ENCODE measurements at places on chromosomes 12 and 14.

GRCh38 chr12:89278862-89279261, 73.4 kb downstream of the DUSP6 start:
- DNase-seq = no peak

GRCh38 chr14:105850853-105851581, 324.6 kb downstream of the TMEM121 start:
- DNase-seq = no peak

- DNase-seq = no peak
These were observed 2.1 kb downstream of the DIP2B start for GRCh38 chr12:50506753-50507473.

- no peak for DNase-seq
These were observed 530 bp upstream of the NYNRIN start for GRCh38 chr14:24398293-24398652.

GRCh38 chr14:84323450-84323849, 1206.5 kb upstream of the FLRT2 start:
- DNase-seq = no peak

GRCh38 chr12:8780389-8780788, 42.0 kb upstream of the A2ML1 start:
- peak; percentile 18 for DNase-seq

GRCh38 chr14:23454445-23454856, 15.1 kb upstream of the NGDN start:
- no peak for DNase-seq

DNA sequence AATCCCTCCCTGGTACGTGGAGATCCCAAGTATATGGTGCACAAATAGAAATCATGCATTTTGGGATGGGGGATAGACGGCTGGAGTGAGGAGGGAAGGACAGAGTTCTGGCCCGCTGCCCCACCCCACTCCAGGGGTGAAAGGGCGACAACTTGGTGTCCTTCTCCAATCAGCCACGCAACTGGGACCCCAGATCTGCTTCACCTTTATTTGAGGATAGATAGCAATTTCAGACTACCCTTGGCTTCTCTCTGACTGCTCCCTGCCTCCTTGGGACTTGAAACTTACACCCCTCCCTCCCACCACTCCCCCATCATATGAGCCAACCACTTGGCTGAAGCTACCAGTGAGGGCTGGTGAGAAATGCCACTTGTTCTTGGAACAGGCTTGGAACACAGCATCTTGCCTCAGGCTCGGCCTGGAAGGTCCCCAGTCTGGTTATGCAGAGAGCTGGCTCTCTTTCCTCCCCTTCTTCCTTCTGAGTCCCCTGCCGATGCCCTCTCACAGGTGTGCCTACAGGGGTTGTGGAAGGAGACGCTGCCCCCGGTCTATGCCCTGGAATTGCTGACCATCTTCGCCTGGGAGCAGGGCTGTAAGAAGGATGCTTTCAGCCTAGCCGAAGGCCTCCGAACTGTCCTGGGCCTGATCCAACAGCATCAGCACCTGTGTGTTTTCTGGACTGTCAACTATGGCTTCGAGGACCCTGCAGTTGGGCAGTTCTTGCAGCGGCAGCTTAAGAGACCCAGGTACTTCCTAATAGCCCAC, 8.1 kb downstream of the OAS3 start:
- no peak for DNase-seq

DNA sequence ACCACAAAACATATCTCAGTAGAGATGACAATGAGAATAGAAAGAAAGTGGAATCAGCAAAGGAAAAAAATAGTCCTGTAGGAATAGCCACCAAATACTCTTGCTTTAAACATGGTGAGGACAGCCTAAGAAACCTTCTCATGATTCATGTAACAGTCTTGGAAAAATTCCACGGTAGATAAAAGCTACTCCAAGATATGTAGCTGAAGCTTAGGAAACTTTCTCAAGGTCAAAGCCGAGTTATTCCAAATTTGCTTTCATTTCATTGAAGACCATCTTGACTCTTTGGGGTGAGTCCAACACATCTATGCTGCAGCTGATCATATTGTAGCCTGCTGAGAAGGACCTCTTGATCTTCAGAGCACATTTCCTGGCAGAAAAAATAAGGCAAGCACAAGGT, 157.6 kb downstream of the PAH start:
- no peak for DNase-seq

GRCh38 chr14:92987713-92988510, 65.0 kb downstream of the CHGA start:
- DNase-seq = no peak

- DNase-seq = no peak
These were observed 199.8 kb downstream of the RBM19 start for GRCh38 chr12:113766131-113766878.

GRCh38 chr14:100724536-100724935, 2.2 kb upstream of the DLK1 start:
- no peak for DNase-seq

- DNase-seq = no peak
These were observed 24.3 kb downstream of the PPP1CC start for GRCh38 chr12:110718222-110718908.

GRCh38 chr14:55297611-55298499, 26.6 kb downstream of the FBXO34 start:
- no peak for DNase-seq

DNA sequence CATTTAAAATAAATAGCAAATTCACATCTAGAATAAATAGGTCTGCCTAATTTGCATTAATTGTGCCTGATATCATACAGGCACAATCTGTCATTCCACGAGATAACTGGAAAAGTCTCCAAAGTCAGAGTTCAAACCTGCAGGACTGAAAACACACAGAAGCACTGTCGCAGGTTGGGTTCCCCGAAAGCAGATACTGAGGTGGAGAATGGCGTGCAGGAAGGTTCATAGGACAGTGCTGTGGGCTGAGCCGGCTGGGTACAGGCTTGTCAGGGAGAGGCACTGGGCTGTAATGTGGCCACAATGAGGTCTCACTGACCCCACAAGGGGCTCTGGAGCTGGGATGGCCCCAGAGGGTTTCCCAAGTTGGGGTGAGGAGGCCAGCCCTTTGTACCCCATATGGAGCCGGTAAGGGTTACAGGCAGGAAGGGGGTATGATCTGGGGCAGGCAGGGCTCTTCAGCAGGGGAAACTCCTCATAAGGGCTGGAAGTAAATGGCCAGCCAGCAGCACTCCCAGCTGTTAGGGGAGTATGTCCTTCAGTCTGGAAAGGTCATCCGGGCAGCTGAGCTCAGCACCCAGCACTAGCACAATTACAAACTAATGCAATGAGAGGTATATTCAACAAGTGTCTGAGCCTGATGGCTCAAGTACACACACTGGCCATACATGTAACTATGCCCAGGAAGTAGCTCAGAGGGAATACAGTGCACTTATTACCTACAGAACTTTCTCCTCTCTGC, 68.5 kb downstream of the NT5DC3 start:
- no peak for DNase-seq

DNA sequence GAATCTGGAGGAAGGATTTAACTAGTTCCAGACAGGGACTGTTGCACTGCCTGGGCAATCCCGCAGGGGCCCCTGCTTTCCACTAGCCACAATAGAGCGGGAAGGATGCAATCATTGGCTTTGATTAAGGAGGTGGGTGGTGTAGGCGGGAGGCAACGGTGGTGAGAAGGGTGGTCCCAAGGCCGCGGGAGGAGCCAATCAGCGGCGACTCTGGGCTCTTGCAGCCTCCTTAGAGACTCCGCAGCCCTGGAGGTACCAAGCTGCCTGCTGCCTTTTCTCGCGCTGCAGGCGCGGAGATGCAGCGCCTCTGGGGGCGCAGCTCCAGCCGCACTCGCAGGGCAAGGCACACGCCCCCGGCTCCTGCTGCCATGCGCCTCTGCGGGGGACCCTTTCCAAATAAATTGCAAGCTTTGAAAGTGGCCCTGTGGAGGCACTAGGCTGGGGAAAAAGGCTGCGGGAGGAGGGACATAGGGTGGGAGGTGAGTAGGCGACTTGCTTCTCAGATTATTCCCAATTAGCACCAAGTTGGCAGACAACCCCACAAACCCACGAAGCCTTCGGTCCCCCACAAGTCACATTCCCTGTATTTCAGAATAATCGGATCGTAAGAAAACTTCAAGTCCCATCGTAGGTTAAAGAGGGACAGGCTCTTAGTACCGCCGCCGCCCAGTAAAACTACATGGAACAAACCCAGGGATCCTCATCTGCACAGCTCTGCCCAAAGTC, 858 bp upstream of the KCNA1 start:
- DNase-seq = peak; percentile 92

DNA sequence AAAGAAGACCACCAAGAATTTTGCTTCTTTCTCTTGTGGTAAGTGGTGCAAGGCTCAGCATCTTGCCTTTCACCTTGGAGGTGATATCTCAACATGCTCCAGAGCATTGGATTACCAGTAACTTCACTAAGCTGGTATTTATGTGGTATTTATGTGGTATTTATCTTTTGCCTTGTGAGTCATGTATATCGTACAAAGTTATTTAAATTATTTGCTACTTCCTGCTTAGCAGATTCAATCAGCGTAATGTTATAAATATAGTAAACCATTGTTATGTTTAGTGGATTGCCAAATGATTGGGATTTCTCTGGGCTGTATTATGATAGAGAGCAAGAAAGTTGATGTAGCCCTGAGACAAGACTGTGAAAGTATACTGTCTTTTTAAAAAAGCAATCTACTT, 366.4 kb downstream of the IPO8 start:
- peak; percentile 12 for DNase-seq

GRCh38 chr12:64459394-64459891, 7.5 kb downstream of the TBK1 start:
- DNase-seq = no peak

- DNase-seq = peak; percentile 20
These were observed 47.5 kb downstream of the PPFIBP1 start for GRCh38 chr12:27571463-27571862.

- no peak for DNase-seq
These were observed 7.9 kb downstream of the CD9 start for GRCh38 chr12:6208130-6208529.

GRCh38 chr12:116320791-116321217, 43.3 kb upstream of the MED13L start:
- no peak for DNase-seq

- peak; percentile 73 for DNase-seq
These were observed 46.6 kb upstream of the NR1H4 start for GRCh38 chr12:100427078-100427477.

GRCh38 chr14:74620497-74620921, 8.5 kb upstream of the LTBP2 start:
- peak; percentile 86 for DNase-seq

GRCh38 chr14:104458845-104459244, 120.7 kb upstream of the C14orf180 start:
- DNase-seq = no peak

- peak; percentile 60 for DNase-seq
These were observed 264.6 kb downstream of the ADGRD1 start for GRCh38 chr12:131218026-131218922.

DNA sequence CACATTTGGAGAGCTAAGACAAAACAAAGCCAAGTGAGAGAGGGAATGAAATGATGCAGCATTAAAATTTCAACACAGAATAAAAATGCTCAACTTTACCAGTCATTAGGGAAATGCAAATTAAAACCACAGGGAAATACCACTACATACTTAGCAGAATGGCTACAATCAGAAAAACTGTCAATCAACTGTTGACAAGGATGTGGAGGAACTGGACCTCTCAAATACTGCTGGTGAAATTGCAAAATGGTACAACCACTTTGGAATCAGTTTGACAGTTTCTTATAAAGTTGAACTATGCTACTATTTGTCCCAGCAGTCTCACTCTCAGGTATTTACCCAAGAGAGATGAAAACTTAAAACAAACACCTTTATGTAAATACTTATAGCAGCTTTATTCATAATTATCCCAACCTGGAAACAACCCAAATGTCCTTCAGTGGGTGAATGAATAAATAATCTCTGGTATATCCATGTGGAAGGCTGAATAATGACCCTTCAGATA, 43.8 kb upstream of the KTN1 start:
- no peak for DNase-seq

GRCh38 chr14:80419345-80419744, 208.0 kb upstream of the DIO2 start:
- no peak for DNase-seq

GRCh38 chr12:115623764-115624334, 653.6 kb downstream of the MED13L start:
- DNase-seq = no peak

GRCh38 chr14:51462182-51462581, 189.5 kb upstream of the FRMD6 start:
- no peak for DNase-seq

DNA sequence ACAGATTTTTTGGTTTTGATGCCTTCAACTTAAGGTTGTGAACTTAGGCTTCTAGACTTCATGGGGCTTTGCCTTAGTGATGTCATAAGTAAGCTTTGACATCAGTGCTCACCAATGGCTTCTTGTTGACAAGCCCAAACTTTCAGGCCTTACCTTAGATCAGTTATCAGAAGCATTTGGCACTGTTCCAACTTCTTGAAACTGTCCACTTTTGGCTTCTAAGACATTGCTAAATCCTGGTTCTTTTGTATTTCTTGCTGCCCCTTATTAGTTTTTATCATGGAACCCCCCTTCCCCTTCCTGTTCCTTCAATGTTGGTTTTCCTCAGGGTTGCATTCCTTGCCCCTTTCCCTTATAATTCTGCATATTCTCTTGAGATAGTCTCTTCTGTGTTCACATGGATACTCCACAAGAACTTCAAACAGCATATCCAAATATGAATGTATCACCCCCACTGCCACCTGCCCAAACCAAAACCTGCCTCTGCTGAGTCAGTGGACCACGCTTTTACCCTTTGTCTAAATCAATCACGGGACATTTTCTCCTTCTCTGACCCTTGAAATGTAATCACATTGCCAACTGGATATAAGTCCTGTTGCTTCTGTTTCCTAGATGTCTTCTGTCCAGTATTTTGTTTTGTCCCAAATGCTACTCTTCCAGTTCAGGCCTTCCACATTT, 7.9 kb downstream of the PFKM start:
- DNase-seq = no peak

DNA sequence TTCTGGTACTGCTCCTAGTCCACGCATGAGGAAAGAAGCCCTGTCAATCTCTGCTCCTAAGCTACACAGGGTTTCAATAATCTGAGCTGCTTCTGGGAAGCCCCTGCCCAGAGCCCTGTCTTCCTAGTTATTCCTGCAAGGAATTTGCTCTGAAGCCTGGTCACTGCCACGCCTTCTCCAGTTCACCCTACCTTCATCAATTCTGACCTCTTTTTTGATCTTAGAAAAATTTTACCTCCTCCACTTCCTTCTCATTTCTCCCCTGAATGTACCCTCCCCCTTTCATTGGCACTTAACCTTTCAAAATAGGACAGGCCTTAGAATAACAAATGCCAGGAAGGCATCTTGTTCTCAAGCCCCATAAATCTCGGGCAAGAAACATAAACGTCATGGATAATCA, 14.9 kb upstream of the LRRK2 start:
- DNase-seq = no peak

- DNase-seq = no peak
These were observed 41.7 kb upstream of the ITPR2 start for GRCh38 chr12:26874501-26875296.

DNA sequence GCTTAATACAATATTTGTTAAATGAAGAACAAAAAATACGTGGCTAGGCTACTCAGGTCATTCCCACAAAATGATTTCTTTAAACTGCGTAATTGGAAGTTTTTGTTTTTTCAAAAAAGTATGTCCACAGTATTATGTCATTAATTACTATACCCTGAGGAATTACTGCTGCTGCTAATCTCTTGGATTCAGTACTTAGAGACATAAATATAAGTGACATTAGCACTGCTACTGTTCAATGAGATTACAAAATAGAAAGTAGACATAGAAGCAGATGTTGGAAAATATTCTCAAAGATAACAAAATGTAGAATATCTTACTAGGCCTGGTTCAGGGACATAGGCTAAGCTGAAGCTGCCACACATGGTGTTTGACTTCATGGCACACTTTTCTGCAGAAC, 36.3 kb downstream of the HMGA2 start:
- DNase-seq = no peak

Data from urothelium cell line (cell line).